Central memory CD8-positive, alpha-beta T cell (primary cell): ENCODE measurements at places on chromosomes 12 and 14.
A peak's percentile ranks its signal among the peaks of the same experiment; 100 is the strongest.

DNA sequence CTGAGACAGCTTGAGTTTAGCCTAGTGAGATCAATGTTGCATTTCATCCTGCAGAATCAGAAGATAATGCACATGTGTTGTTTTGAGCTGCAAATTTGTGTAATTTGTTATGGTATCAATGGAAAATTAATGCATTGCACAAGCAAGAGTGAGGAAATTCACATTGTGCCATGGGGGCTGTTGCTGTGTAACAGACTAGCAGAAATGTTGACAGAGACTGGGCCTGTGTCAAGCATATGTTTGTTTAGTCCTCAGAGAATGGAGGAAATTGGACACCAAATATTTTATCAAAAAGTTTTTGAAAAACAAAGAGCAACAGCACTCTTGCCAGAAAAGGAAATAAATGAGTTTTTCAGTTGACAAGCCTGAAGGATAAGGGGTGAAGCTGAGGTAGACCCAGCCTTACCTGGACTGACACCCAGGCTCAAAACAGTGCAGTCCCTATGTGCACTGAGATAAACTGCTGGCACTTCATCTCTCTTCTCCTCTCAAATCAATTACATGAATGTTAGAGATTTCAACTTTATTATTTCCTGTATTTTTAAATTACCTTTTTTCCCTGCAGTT, 1150.0 kb downstream of the FSCB start:
- DNase-seq: no peak

- no peak for DNase-seq
Observed at GRCh38 chr12:54300225-54300731, 537 bp downstream of the NFE2 start.

- no peak for DNase-seq
Observed at GRCh38 chr12:60930151-60930550, 1330.1 kb upstream of the USP15 start.

- no peak for DNase-seq
Observed at GRCh38 chr12:49129332-49130150, 1.7 kb downstream of the TUBA1B start.

GRCh38 chr12:109718390-109718789, 4.8 kb downstream of the FAM222A start:
- no peak for DNase-seq

DNA sequence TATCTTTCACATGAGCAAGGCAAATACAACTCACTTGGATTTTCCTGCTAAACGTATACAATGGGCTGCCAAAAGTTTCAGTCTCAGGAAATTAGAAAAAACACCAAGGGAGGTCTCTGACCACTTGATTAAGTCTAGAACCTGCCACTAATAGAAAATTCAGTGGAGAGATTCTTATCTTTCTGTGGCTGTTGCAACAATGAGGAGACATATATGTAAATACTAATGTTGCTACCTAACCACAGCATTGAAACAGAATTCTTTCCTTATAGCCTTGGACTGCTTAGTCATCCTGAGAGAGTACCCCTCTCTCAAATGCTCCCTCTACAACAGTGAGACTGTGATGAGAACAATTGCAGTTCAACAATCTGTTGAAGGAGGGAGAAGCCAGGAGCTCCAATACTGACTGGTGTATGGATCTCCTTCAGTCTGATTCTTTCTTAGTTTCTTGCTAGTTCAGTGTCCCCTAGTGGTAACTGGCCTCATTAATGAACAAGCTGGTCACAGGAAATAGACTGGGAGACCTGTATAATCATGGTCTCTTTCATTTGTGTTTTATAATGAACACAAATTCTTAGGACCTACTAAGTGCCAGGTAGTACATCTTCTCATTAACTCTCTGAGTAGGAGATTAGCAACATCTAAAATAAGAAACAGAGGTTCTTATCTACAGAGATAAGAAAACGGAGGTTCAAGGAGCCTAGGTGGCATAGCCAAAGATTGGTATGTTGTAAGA, 164.5 kb downstream of the SLC38A4 start:
- no peak for DNase-seq

GRCh38 chr14:92677087-92677668, 71.2 kb downstream of the LGMN start:
- DNase-seq: no peak

DNA sequence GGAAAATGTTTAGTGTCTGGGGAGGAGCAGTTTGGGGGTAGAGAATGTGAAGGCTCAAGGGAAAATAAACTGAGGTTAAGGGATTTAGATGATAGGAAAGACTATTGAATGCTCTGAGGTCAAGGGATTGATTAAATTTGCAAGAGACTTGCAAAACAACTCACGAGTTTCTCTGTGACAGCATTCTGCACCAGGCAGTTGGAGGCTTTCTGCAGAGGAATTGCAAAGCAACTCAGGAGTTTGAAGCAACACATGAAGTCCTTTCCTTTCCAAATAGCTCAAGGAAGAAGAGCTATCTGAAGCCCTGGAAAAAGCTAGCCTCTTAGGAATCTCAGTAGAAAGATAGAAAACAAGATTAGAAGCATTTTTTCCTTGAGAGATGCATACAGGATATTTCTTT, 23.9 kb downstream of the SLC7A8 start:
- DNase-seq: no peak

- DNase-seq: no peak
Observed at GRCh38 chr12:83075471-83075870, 388.8 kb downstream of the TMTC2 start.

DNA sequence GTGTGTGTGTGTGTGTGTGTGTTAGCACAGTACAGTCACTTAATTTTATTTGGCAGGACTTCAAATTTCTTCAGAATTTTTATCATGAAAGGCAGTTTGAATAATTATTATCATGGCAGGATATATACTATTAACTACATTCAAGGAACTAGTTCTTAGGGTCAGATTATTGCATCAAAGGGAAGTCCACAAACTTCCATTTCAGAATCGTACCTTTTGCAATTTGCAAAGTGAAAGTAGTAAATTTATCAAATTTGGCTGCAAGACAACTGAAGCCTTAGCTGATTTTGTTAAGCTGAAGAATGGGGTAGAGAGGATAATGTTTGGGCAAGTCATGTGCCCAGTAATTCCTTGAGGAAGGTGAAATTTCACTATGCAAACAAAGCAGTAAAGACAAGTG, 68.2 kb downstream of the PLEKHG7 start:
- no peak for DNase-seq

GRCh38 chr12:61098031-61098580, 1162.1 kb upstream of the USP15 start:
- DNase-seq: no peak

DNA sequence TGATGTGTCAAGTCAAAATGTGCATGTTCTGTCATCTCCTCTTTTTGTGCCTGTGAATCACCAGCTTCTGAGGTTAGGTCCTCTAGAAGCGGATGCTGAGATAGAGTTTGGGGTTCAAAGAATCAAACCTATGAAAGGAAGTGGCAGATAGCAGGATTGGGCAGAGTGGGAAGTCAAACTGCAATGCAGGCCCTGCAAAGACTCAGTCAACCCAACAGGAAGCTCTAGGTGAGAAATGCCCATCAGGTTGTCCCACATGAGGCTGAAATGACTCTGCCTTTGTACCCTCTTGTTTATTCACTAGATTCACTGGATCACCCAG, 4.5 kb upstream of the MIA2 start:
- peak; percentile 56 for DNase-seq

DNA sequence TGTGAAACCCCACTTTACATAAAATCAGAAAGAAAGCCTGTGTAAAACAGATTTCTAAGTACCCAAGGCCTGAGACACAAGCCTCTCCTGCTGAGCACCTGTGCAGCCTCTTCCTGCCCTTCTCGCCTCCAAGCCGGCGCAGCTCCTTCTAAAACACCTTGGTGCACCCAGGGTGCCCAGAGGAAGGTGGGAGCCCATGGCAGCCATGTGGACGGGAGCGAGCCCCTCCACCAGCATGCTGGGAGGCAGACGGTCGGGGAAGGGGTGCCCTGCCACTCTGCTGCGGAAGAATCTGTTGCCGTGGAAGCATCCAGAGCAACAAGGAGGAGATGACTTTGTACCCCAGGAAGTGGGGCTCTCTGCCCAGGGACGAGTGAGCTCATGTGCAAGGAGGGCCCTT, 103.1 kb upstream of the C14orf180 start:
- no peak for DNase-seq

DNA sequence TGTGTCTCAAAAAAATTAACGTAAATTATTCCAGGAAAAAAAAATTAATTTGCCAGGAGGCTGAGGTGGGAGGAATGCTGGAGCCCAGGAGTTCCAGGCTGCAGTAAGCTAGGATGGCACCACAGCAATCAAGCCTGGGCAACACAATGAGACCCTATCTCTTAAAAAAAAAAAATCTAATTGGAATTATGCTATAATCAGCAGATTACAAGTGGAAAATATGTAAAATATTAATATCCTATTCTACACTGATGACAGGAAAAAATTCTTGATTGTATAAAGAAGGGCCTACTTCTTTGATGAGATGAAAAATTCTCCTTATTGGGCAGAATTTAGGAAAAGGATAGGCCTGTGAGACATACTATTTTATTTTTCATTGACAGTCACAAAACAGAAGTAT, 114.0 kb downstream of the RALGAPA1 start:
- no peak for DNase-seq

- no peak for DNase-seq
Observed at GRCh38 chr12:74988156-74988555, 221.5 kb downstream of the KCNC2 start.

GRCh38 chr14:97762386-97762785, 965.2 kb downstream of the VRK1 start:
- no peak for DNase-seq

DNA sequence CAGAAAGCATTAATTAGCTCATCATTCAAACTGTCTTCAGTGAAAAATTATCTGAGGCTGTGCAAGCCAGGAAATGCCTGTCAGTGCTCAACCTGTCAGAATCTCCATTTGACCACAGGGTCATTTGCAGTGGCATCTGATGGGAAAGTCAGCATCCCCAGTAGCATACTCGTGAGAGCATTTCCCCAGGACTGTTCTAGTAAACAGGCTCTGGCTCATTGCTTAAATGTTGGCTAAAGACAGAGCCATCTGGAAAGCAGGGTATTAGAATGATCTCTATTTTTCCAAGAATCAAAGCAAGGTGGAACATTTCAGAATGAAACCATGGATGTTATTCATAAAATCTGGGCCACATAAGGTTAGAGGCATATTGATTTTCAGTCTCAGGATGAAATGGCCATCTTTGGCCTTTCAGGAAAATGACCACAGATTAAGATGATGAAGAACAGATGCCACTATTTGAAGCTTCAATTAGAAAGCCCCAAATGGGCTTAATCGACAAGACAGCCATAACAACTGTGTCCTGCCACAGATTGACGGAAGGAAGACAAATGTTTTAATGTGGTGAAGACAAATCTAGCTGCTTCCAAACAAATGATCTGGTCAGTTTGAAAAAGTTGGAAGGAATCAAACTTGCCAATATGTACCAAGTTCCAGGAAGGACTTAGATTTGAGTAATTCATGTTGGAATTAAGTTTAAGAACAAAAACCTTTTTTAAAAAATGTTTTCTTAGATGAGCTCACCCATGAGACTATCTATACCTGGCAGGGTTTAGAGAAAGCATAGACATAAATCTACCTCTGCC, 94.0 kb upstream of the FAR2 start:
- no peak for DNase-seq

DNA sequence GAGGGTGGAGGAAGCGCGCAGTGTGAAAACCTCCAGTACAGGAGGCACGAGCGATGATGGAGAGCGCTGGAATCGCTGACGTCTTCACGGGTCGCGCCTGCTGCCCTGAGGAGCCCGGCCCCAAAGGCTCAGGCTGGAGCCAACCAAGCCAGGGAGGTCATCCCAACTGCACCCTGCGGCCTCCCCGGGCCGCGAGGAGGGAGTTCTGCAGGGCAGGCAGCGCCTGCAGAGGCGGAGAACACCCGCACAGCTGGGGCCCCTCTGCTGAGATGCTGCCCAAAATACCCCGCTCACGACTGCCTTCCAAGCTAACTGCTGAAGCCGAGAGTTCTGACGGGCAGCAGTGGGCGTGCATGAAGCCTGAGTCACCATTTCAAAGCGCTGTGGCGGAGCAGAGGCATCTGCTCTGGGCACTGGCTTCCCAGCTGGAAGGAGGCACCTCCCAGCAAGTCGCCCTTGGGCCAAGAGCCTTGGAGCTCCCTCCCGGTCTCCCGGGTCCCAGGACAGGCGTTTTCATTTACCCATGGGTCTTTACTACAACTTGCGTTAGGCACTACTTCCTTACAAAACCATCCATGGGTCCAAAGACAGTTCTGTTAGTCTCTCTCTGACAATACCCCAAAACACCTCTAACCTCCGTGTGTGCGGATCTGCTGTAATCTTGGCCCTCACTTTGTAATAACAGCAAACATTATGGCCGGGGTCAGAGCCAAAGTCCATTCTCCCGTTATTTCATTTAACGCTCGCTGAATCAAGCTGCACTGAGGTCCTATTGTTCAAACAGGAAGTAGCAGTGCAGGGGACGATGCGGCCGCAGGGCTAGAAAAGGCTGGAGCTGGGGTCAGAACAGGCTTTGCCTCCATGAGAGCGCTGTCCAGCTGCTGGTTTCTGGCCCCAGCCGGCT, 60.1 kb upstream of the RIMBP2 start:
- no peak for DNase-seq

DNA sequence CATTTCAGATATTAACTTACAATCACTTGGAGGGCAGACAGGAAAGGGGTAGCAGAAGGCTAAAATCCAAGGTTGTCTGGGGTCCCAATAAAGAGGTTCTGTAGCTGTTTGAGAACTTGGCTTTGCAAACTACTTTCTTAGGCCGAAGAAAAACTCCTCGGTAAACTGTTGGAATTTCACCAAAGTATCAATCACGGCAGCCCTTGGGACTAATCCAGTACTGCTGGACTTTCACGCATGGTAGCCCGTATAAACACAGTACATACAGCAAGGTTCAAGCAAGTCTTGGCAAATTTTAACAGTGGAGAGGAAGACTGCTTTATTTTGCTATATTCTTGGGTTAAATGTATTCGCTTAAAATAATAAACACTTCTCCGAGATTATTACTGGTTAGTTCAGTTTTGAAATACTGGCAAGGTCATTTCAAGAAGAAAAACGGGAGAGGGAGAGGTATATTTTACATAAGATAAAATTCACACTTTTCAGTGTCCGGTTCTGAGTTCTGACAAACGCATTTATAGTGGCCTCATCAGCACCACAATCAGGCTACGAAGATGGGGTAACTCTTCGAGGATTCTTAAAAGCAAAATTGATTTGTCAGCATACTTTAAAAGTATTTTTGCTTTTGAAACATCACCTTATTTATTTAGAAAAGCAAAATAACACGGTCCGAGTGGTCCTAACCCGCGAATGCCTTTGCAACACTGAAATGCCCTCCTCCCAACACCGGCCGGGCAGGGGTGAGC, 1.3 kb downstream of the SETD3 start:
- no peak for DNase-seq

- DNase-seq: no peak
Observed at GRCh38 chr12:59179231-59179630, 258.9 kb upstream of the LRIG3 start.

DNA sequence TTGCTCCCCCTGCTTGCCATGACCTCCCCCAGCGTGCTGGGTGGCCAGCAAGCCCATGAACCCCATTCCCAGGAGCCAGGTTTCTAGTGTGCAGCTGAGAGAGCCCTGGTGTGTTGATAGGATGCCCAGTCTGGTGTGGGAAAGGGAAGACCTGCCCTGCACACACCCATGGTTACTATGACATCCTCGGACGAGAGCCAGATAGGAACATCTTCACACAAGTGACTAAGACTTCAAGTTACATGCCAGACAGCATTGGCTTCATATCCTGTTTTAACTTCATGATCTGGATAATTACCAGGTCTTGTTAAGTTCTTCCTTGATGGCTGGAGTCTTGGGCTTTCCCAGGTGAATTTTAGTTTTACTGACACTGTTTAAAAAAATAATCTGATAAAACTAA, 196.6 kb upstream of the EGLN3 start:
- DNase-seq: no peak

GRCh38 chr14:27390155-27390554, 792.3 kb upstream of the NOVA1 start:
- no peak for DNase-seq
